Psoas muscle (tissue), 8 donors: ENCODE measurements at places on chromosomes 1 and 21. TPM values are rescaled to one million over a fixed set of nuclear protein-coding genes. Genes with fewer than 3 reads are reported as not detected.

Gene PGLYRP4
- polyA plus RNA-seq: not detected

DNA sequence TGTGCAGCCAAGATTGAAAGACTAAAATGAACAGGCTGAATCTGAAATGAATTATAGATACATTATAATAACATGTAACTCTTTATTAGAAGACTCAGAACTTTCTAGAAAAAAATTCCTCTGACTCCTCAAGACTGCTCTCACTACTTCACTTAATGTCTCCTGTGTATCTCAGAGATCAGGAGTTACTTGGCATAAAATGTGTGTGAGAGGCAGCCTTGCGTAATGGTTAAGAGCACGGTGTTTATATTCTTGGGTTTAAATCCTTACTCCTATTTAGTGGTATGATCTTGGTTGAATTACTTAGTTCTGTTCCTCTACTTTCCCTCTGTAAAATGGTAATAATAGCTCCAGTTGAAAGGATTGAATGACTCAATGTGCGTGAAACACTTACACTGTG lies 634.9 kb downstream of the LTN1 start:
- no peak for DNase-seq

GRCh38 chr1:44660176-44660575 lies 14.1 kb downstream of the TMEM53 start:
- peak; percentile 40 for DNase-seq

DNA sequence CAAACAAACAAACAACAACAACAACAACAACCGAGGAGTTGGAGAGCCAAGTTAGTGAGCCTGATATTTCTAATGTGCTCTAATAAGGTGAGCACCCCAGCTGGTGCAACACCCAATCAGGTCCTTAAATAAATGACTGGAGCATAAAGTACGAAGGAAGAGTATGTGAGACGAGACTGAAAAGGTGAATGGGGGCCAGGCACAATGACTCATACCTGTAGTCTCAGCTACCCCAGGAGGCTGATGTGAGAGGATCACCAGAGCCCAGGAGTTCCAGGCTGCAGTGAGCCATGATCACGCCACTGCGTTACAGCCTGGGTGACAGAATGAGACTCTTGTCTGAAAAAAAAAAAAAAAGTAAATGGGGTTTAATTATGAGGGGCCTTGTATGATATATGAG lies 152.0 kb upstream of the ZRANB2 start:
- no peak for DNase-seq
